AG08396 (cell line): ENCODE measurements at places on chromosomes 1 and 21.

DNA sequence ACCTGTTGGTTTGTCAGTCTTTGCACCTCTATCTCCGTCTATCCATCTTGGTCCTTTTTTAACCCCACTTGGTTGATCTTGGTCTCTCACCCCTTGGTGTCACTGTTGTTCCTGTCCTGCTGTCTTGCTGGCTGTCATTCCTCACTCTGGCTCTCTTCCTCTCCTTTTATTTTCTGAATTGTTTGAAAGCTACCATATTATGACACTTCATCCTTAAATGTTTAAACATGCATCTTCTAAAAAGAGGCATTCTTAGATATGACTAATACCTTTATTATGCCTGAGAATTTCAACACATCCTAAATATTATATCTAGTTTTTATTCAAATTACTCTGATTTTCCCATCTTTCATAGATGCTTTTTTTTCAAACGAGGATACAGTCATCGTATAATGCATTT lies 37.0 kb downstream of the BACH1 start:
- no peak for DNase-seq

- no peak for DNase-seq
Measured at GRCh38 chr1:25586181-25586588, 30.4 kb upstream of the MAN1C1 start.

GRCh38 chr1:154241703-154242351 lies 21.1 kb downstream of the UBAP2L start:
- DNase-seq: no peak

DNA sequence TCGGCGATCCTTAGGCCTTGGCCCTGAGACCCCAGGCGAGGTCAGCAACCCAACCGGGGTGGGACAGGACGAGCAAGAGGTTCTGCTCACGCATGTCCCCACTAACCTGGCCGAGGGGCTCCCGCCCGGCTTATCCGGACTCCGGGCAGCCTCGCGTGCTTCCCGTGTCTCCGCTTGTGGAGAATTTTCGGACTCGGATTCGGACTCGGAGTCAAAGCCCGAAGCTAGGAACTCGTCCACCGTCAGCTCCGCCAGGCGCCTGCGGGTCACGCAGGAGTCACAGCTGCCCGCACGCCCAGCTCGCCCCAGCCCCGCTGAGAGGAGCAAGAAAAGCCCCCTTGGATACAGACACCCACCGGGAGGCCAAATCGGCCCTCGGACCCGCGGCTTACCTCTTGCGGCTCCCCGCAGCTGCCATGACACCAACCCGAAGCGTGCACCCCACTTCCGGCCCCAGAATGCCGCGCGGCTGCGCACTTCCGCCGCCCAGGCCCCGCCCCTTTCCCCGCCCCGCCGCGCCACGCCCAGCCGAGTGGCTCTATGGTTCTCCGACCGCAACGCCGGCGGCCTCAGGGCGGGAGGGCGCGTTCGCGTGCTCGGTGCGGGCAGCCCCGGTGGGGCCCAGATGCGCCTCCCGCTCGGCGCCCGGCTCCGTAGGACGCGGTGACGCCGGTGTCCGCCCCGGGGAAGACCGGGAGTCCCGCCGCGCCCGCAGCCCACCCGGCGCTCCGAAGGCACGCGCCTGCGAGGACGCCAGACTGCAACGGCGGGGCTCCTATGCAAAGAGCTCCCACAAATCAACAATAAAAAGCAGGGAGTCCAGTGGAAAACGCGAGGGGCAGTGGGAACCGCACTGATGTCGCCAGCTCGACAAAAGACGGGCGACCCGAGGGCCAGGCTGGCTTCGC lies at the start of gene NOC2L:
NOC2L (minus strand) TSS at position 434 of the 908 bp plus-strand sequence; CDS start at position 418, 16 bp downstream.
- DNase-seq: peak; percentile 97

DNA sequence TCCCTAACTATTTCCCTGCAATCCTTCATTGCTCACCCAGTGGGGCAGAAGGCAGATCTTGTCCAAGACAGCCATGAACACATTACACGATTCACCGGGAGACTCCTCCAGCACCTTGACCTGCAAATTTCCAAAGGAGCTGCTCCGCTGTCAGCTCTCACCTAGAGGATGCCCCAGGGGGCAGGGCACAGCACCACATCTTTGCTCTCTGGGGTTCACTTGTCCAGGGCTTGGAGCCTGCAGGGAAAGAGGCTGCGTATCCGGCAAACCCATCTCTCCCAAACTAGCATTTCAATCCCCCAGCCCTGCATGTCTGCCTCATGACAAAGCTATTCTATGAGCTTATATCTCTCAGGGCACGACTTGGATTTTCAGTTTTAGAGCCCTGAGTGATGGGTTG lies 35.1 kb upstream of the OLIG2 start:
- no peak for DNase-seq

DNA sequence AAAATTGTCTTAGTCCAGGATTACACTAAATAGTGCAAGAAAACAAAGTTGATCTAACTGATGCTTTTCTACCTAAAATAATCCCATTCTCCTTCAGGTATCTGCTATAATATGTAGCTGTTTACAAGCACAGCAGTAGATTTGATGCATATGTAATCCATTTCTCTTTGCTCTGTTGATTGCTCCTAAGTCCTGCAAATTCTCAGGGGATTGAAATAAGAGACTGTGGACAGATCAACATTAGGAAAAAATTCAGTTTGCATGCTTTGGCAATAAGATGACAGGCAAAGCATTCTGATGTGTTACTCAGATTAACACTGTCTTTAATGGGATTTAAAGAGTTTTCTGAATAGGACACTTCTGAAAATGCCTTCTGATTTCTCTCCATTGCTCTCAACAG lies 34.7 kb downstream of the RNF11 start:
- no peak for DNase-seq

DNA sequence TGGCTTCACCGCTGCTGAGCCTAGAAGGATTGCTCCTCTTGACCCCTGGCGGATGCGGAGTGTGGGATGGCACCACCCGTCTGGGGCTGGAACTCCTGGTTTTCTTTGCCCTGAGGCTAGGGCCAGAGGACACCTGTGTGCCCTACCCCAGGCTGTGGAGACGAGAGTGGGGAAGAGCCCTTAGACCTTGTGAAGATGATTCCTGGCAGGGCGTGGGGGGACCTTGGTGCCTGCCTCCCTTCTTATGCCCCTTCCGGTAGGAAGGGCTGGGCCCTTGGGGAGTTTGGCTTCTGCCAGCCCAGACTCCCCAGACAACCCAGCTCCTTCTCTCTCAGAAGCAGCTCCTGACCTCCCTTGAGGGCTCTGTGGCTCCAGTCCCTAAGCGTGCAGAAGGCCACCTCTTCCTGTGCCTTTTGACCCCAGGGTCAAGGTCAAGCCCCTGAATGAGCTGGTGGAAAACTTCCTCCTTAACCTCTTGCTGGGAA lies 891 bp downstream of the RPS6KA1 start:
- DNase-seq: peak; percentile 12

DNA sequence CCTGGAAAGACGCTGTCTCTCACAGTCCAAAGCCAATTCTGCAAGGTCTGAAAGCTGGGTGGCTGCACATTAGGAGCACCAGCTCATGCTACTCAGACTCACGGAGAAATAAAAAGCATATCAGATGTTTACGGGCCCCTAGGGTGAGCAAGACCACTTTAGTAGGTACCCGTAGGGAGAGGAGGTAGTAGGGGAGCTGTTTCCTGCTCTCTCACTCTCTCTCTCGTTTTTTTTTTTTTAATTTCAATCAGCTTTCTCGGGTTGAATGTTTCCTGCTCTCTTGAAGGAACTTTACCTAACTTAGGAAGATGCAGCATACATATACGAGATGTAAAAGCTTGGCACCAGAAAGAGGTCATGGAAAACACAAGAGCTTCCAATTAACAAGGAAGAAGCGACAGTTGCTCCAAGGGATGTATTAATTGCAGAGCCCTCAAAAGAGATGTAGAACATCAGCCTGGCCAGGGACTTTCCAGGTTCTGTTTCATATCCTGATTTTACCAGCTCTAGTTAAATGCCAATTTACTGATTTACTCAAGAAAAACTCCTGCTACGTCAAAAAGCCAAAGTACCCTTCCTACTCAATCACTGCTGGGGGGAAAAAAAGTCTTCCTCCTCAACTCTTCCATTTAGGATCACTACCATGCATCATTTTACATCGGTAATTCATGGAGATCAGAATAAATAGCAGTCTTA lies 3.1 kb downstream of the LORICRIN start:
- DNase-seq: no peak

- DNase-seq: no peak
Measured at GRCh38 chr1:203324105-203325025, 19.0 kb downstream of the BTG2 start.

- no peak for DNase-seq
Measured at GRCh38 chr1:114479134-114479533, 31.9 kb downstream of the TRIM33 start.

DNA sequence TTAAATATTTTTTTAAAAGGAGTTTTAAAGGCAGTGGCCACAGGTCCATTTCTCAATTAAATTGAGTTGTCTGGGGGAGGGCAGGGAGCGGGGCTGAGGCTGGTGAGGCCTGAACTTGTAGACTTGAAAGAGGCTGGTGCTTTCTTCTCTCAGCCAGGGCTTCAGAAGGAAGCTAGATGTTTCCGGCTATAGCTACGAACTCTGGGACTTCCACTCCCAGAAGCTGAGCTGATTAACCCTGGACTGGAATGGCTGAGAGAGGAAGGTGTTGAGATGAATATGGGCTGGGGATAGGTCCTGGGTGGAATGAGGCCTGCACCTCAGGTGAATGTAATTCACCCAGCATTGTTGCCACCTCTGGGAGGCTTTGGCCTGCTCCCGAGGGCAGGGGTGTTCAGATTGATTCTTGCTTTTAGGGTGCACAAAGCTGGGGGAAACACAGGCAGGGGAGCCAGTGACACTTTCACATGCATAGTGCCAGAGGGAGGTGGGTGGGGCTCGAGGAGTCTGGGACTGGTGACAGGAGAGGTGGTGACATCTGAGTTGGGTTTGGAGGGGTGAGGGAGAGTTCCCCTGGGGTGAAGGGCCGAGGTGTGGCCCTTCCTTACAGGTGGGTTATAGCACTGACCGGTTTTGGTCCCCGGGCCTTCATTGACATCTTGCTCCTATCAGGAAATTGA lies 18.2 kb downstream of the LDLRAP1 start:
- no peak for DNase-seq

- DNase-seq: no peak
Measured at GRCh38 chr21:38660333-38661196, 145.2 kb upstream of the ETS2 start.

GRCh38 chr1:33081554-33082305 lies 777 bp downstream of the AZIN2 start:
- no peak for DNase-seq

DNA sequence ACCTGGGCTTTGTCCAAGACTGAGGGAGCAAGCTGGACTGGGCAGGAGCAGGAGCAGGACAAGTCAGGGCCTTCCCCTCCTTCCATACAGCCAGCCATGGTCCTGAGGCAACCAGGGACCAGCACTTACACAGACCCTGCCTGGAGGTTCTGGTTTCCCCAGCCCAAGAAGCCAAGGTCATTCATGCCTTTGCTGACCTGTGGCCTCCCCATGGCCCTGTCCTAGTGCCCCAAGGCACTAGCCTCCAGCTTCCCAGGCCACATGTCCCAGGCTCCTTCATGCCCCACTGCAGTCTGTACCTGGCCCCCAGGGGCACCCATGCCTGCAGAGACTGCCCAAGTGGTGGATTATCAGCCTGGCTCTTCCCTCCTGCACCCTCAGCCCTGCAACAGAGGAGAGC lies 243.9 kb downstream of the TOMM20 start:
- no peak for DNase-seq

DNA sequence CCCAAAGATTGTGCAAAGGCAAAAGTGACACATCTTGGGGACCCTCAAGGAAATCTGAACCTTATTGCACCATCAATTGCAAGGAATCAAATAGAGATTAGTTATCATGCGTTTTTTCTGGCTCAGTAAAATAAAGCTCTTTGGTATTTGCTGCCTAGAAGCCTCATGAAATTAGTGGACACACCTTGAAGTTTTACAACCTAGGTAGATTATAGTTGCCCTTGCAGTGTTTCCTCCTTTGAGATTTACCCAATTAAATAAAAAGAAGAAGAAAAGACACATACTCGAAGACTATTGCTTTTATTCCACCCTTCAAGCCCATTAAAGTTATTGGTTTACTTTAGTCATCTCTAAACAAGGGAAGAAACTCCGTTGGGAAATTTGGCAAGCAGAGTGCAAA lies 70.0 kb downstream of the IL23R start:
- DNase-seq: no peak

DNA sequence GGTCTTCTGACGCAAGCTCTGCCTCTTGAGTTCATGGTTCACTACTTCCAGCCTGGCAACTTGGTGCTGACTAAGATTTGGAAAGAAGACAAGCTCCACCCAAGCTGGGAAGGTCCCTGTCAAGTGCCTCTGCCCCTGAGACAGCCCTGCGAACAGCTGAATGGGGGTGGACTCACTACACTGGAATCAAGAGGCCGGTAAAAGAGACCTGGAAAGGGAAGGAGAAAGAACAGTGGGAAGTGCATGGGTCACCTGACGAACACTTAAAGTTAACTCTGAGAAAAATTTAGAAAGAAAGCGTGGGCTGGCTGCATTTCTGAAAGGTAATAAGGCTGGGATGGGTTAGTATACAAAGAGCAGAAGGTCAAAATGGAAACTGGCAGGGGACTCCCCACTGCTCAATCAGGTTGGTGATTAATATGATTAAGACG lies 26.1 kb upstream of the ZNF496 start:
- DNase-seq: peak; percentile 41

DNA sequence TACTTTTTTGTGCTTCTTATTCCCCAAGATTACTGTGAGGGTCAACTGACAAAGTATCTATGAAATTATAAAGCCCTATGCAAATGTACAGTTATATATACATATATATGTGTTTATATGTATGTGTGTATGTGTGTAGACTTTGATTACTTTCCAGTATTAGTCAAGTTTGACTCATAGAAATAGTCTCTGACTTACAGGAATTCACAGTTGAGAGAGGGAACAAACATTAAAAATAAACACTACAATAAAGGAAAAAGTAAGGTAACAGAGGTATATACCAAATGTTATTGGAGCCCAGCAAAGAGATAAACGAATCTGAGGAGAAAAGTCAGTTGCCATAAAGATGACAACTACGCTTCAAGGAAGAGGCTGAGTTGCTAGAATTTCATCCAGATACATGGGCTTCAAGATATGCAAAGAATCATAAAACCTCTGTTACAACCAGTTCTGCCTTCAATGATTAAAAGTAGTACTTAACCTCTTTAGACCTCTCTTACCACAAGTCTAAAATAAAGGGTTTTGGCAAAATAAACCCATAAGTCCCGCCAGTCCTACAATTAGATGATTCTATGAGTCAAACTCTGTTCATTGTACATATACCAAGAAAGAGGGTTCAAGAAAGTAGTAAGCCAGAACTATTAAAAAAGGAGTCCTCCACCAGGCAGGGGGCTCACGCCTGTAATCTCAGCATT lies 7.2 kb downstream of the IFT25 start:
- DNase-seq: peak; percentile 20

- DNase-seq: no peak
Measured at GRCh38 chr1:110633646-110634030, 27.5 kb upstream of the KCNA2 start.

- no peak for DNase-seq
Measured at GRCh38 chr1:25832336-25833037, 12.7 kb downstream of the MTFR1L start.
